Progenitor cell of endocrine pancreas (in vitro differentiated cells): ENCODE measurements at places on chromosomes 5 and 9. TPM values are rescaled to one million over a fixed set of nuclear protein-coding genes. Genes with fewer than 3 reads are reported as not detected.

- DNase-seq = no peak
These were observed 64.4 kb upstream of the POU5F2 start for GRCh38 chr5:93805616-93806379.

DNA sequence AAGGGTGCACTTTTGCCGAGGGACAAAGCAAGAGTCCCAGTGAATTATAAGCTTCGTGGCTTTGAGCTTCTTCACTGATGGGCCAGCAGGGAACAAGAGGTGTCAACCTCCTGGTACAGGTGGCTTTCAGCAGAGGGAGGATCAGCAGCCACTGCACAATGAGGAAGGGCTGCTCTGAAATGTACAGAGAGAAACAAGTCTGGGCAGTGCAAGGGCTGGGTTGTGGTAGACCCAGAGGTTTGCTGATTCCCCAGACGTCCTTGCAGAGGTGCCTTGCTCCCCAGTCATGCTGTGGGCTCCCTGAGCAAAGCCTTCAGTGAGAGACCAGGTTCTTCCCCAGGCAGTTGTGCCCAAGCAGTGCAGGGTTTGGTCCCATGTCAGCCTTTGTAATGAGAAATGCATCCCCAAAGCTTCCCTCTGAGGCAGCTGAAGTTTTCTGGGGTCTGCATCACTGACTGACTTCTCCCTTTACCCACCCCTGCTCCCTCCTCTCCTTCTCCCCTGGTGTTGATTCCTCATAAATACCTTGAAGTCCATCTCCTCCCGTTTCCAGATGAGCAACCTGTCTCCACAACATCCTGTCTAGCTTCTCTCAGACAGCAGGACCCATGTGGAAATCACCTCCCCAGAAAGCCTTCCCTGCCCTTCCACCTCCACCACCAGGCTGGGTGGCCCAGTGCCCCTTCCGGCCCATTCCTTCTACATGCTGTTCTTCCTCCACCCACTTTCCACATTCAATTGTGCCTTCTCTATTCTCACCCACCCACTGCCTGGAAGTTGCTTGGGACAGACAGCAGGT, 599.6 kb upstream of the ADAMTS16 start:
- DNase-seq = no peak

- DNase-seq = no peak
These were observed 31.1 kb upstream of the CETN3 start for GRCh38 chr5:90440644-90441043.

DNA sequence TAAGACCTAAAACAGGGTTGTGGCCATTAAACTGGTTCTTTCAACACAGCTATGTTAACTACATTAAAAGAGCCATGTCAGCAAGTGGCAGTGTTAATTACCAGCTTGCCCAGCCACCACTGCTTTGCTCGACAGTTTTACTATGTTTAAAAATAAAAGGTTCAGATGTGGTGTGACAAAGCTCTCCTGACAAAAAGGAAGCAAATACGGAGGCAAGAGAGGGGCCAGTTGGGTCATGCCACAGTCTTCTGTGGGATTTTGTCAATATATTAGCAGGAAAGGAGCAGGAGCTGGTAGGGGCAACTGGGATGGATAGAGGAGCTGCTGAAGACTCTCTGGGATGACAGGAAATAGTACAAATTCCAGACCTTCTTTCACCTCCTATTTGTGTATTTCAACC, 113.5 kb upstream of the PCA3 start:
- DNase-seq = no peak

DNA sequence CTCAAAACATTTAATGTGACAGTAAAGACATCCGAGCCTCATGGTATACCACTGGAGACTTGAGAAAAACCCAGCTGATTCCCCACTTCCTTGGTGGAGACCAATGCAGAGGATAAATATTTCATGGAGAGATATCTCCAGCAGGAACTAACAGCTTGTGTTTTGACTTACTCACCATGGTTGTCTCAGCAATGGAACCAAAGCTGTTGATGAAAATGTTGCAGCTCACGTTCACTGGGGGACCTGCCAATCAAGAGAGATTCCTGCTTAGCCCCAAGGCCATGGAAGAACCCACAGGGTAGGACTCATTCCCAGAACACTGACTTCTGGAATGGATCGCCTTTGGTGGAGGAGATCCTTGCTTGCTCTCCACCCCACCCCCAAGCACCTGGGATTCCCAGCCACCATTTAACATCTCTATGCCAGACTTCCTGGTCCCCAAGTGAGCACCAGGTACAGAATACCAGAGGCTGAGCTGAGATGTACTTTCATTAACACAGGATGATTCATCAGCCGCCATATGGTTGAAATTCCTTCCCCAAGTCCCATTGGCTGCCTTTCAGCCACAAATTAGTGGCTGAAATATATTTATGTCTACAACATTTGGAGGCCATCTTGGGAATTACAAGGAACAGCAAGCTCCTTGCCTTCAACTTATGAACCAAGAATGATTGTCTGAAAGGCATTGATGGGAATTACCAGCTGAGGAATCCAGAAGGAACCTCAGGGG, 37.9 kb downstream of the GLRA1 start:
- no peak for DNase-seq

Gene CDH6
- 132 and 173 TPM in 2 replicates for total RNA-seq

Gene DBH
- total RNA-seq = not detected in 2 replicates
